Stimulated activated naive CD4-positive, alpha-beta T cell treated with Interleukin-2 at 50 U/mL for 16 hours (primary cell): ENCODE measurements at places on chromosomes 7 and 10.

- DNase-seq: no peak
Measured at GRCh38 chr10:30417301-30417700, 16.7 kb upstream of the MAP3K8 start.

DNA sequence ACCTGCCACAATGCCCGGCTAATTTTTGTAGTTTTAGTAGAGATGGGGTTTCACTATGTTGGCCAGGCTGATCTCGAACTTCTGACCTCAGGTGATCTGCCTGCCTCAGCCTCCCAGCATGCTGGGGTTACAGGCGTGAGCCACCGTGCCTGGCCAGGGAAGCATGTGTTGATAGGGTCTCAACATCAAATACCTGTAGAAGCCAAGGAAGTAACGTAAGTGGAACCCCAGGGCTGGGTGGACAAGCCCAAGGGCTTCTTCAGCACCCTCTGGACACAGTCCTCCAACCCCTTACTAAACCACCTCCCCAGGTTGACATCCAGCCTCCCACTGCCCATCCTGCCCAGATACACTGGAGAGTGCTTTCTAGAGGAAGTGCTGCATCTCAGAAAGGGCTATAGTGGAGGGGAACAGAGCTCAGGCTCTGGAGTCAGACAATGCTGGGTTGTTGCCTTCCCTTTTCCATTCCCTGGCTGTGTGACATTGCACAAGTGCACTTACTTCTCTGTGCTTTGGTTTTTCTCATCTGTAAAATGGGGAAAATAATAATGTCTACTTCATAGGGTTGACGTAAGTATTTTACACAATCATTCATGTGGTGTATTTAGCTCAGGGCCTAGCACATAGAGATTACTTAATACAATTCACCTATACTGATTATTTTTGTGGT lies 73.9 kb upstream of the KAT6B start:
- no peak for DNase-seq

GRCh38 chr7:98088109-98088508 lies 18.6 kb upstream of the LMTK2 start:
- DNase-seq: no peak

DNA sequence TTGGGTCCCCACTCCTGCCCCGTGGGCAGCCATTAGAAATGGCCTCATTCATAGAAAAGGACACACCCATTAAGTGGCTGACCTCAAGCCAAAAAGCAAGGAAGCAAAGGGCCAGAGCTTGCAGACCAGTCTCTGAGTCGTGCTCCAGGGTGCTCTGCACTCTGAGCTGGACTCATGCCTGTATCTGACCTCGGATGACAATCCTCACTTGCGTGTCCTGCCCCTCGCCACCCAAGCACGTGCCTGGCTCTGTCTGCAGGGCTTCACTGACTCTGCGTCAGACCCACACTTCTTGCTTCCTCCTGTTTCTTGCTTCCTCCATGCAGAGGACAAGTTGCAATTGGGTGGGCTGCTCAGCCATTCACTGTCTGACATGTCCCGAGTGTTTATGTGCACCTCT lies 138.8 kb downstream of the OAT start:
- DNase-seq: no peak

GRCh38 chr10:12550994-12551393 lies 201.6 kb downstream of the CAMK1D start:
- no peak for DNase-seq

GRCh38 chr7:116673457-116673865 lies 1.5 kb downstream of the MET start:
- DNase-seq: no peak

- no peak for DNase-seq
Measured at GRCh38 chr10:35707642-35708425, 65.7 kb upstream of the FZD8 start.

- DNase-seq: no peak
Measured at GRCh38 chr10:68208424-68209042, 23.4 kb downstream of the ATOH7 start.

DNA sequence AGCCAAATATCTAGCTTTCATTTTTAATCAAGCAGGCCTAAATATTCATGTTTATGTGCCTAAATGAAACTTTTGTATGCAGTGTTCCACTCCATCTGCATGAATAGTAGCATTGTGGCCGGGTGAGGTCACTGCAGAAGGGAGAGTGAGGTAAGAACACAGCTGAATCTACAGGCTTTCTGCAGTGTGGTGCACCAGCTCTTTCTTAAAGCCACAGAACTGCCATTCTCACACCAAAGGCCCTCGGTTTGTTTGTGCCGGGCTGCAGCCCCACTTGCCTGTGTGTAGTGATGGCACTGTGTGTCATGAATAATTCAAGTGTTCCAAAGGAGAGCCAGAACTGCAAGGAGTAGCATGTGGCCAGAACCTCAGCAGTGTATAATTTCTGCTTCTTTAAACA lies 204.1 kb downstream of the TRIL start:
- DNase-seq: no peak

DNA sequence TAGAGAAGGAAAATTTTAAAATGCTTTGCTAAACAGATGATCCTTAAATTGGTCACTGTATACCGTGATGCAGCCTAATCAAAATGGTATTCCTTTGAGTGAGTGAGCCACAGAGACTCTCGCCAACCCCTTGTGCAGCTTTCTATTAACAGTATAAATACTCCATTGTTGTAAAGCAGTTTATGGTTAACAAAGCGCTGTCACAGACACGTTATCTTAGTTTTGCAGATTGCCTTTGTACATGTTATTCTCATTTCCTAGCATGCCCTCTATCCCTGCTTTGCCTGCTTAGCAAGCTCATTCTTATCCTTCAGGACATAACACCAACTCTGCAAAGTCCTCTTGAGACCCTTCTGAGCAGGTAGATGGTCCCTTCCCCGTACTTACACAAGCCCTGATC lies 694.4 kb downstream of the AUTS2 start:
- no peak for DNase-seq

DNA sequence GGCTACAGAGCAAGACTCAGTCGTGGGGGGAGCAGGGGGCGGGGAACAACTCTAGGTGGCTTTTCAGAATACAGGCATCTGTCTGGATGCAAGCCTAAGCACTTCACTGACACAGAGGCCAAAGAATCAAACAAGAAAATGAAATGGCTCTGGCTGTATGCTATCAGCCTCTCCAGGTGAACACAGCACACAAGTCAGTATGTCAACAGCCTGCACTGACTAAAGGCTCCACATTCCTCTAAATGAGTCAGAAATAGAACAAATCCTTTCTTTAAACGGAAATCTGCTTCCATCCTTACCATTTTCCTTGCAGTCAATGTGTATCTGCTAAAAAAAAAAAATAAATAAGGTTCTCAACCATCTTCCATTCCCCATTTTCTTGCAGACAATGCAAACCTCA lies 88.3 kb downstream of the ARMH3 start:
- DNase-seq: no peak

- peak; percentile 74 for DNase-seq
Measured at GRCh38 chr10:110354322-110354766, 49.6 kb upstream of the SMNDC1 start.

- no peak for DNase-seq
Measured at GRCh38 chr7:100570954-100571828, 2.5 kb downstream of the SAP25 start.

- no peak for DNase-seq
Measured at GRCh38 chr7:137453356-137453755, 109.8 kb upstream of the PTN start.

GRCh38 chr7:50653126-50653864 lies 88.1 kb upstream of the DDC start:
- no peak for DNase-seq

- peak; percentile 82 for DNase-seq
Measured at GRCh38 chr10:8331896-8332729, 277.6 kb downstream of the GATA3 start.

- no peak for DNase-seq
Measured at GRCh38 chr7:135913404-135913803, 63.8 kb downstream of the MTPN start.

GRCh38 chr10:67861750-67862432 lies 22.6 kb upstream of the SIRT1 start:
- no peak for DNase-seq

DNA sequence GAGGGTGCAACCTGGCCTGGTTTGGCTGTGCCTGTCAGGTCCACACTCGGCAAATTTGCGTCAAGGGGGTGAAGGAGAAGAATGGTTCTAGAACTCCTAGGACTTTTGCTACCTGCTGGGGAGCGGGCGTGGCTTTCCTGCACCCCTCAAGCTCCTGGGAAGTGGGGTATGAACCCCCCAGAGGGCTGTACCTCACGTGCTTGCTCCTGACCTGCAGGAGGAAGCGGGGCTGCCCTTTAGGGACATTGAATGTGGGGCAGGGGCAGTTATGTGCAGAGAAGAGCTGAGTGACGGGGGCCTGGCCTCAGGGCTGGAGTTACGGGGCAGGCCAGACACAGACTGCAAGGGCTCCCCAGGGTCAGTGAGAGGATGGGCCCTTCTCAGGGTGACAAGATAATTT lies 61.4 kb upstream of the GNA12 start:
- DNase-seq: no peak

GRCh38 chr7:68684246-68684839 lies 913.9 kb upstream of the AUTS2 start:
- no peak for DNase-seq

DNA sequence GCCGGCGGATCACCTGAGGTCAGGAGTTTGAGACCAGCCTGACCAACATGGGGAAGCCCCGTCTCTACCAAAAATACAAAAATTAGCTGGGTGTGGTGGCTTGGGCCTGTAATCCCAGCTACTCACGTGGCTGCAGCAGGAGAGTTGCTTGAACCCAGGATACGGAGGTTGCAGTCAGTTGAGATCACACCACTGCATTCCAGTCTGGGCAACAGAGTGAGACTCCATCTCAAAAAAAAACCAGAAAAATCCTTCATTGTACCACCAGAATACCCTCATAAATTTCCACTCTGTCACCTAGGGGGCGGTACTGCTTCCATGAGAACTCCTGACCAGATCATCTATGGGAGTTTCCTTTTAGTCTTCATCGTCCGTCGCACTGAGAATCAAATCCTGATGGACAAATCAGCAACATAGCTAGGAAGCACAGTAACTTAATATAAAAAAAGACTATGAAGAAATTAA lies 225.8 kb upstream of the KLF14 start:
- peak; percentile 43 for DNase-seq

- no peak for DNase-seq
Measured at GRCh38 chr7:133789974-133790373, 337.2 kb upstream of the LRGUK start.

GRCh38 chr10:119655566-119656001 lies 4.4 kb downstream of the BAG3 start:
- peak; percentile 56 for DNase-seq

DNA sequence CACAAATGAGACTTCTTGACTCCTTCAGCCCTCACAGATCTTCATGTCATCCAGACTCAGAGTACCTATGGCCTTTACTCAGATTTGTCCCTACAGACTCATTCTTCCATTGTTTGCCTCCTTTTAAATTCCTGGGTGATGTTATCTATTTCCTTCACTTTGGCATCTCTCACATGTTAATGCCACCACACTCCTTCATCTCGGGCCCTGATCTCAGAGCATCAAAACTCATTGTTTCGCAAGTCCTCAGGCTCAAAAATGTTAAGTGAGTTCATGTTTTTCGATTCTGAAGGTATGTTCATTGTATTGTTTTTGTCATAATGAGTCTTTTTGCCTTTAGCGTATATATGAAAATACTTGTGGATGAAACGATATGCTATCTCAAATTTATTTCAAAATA lies 62.3 kb upstream of the AHR start:
- DNase-seq: no peak

DNA sequence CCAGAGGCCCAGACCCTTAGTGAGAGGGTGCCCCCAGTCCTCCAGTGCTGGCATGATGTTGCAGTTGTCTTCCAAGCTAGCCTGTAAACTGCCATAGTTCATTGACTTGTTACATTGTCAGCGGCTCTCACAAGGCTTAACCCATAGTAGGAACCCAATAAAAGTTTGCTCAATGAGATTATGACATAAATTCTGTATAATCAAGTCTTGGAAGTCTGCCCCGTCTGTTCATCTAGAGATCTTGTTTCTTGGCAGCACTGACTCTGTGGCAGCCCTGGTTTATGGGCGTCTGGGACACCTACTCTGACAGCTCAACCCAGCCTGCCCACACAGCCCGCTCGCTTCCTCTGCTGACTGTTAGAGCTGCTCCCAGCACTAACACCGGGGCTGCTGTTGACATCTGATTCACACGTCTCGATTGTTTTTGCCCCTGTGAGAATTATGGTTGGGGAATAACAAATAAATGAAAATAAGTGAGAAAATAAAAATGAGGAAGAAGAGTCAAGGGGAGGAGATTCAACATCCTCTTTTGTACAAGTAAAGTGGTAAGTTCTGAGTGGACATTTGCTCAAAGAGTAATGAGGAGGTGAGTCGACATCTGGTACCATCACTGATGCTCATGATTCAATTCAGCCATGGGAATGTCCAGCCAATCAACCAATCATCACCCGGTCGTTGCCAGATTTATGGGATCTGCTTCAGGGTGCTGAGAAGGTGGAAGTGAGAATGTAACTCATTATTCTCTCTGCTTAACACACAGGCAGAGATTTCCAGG lies 160.8 kb downstream of the SPAG6 start:
- DNase-seq: peak; percentile 38

GRCh38 chr7:73960548-73960947 lies 67.4 kb upstream of the ELN start:
- DNase-seq: no peak
